Cerebellar cortex (tissue), 1 donor: ENCODE measurements at places on chromosomes 12 and 14.
A peak's percentile ranks its signal among the peaks of the same experiment; 100 is the strongest.

DNA sequence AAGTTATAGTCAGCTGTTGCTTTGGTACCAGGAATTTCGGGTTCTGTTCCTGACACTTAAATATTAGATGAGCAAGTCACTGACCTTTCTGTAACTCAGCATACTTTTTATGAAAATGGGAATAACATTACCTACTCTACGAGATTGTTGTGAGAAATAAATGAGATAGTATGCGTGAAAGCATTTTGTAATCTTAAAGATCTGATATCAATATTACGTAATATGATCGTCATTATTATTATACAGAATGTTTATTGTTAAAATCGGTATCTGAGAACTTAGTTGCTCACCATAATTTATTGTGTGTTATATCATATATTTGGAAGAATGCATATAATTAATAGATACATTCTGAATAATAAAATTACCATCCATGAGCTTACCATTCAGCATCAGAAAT, 6.1 kb upstream of the NECAP1 start:
- DNase-seq, result no peak

DNA sequence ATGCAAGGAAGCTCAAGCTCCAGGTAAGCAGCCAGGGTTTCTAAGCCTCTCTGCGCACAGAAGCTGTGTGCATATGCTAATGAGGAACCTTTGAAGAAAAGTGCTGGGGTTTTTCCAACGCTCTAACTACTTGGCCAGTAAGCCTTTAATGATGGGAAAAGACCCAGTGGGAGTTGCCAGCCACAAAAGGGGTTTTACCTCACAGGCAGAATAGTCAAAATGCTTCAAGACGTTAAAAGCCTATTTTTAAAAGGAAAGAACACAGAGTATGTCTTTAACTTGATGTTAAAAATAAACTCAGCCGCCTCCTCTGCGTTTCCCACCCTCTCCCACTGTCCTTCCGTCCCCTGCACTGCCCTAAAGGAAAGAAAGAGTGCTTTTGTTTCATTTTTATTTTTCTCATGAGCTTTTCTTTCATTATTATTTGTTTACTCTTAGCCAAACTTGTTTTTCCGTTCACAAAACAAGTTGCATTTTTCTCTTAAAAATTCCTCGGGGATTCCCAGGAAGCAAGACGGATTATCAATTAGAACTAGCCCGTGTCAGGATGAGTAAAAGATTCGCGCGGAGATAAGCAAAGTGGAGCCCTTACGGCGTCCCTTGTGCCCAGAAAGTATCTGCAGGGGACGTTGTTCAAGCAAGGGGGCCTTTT, 209.8 kb upstream of the NUDT4 start:
- DNase-seq, result no peak

GRCh38 chr14:69321601-69322330, 61.8 kb downstream of the GALNT16 start:
- no peak for DNase-seq

GRCh38 chr14:77194706-77195105, 13.1 kb downstream of the TMEM63C start:
- DNase-seq, result no peak

- no peak for DNase-seq
These were observed 27.5 kb downstream of the CMKLR1 start for GRCh38 chr12:108311605-108312004.

GRCh38 chr12:127803545-127803944, 463.4 kb upstream of the TMEM132C start:
- peak; percentile 77 for DNase-seq

DNA sequence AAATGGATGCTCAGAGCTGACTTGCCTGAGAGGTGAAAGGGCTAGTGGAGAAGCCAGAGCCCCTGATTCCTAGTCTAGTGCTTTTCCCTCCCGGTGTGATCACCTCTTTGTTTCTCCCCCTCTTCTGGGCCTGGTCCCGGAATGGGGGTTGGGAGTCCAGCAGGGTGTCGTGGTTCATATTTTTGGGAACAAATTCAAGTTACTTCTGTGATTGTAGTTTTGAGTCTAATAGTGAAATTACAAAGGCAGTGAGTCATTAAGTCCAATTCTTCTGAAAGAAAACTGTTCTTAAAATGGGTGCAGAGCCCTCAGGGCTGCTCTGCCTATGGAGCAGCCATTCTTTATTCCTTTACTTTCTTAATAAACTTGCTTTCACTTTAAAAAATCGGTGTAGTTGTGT, 7.6 kb downstream of the SUSD6 start:
- no peak for DNase-seq

GRCh38 chr14:59292028-59292427, 103.6 kb downstream of the DAAM1 start:
- DNase-seq, result no peak

DNA sequence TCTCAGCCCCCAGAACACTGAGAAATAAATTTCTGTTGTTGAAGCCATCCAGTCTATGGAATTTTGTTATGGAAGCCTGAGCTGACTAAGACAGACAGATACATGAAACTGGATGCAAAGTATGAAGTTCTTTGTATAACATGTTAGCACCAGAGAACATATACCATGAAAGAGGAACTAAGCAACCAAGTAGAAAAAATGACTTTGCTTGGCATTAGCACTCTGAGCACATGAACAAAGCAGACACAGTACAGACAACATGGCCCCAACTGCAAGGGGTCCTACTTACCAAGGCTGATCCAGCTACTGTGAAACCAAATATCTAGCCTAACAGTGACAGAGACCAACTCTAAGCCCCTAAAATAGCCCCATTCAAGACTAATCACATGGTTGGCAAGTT, 13.8 kb downstream of the EXOC5 start:
- DNase-seq, result no peak

GRCh38 chr12:56034586-56035332, 7.0 kb upstream of the RPS26 start:
- no peak for DNase-seq

DNA sequence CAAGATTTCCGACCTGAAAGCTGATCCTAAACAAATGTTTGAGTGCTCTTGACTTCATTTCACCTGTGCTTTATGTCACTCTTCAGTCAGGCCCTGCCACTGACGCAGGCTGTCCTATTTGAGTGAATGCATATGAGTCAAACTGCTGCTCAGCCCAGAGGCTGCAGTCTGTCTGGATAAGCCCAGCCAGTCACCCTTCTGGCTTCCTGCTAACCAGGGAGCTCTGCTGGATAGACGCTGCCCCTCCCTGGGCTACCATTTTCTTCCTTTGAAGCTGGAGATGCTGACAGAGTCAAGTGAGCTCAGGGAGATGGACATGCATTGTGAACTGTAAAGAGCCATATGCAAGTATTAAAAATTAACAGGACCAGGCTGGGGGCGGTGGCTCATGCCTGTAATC, 5.1 kb upstream of the TUNAR start:
- no peak for DNase-seq

DNA sequence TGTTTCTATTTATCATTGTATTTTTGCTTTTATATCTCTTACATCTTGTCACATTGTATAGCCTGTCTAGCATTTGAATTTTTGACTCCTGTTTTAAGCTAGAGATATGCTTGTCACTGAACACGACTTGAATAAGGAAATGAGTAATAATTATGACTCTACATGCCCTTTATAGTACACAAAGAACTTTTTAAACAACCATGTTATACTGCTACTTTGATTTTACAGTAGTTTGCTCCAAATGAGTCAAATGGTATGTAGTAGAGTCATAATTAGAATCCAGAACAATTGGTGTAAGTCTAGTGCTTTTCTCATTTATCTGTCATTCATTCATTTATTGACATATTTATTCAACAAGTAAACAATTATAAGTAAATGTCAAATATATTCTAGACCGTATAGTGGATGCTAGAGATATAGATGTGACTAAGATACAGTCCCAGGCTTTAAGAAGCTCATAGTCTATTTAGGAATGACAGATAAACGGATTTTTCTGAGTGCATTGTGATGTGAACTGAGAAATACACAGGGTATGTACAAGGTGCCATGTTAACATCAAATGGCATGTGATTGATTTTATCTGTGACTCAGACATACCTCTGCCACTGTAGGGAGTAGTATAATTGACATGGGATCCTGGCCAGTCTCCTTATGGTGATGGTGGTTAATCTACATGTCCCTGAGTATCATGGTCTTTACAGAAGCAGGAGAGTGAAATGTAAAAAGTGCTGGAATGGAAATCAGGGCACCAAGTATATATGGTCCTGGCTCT, 799.7 kb downstream of the DIO2 start:
- no peak for DNase-seq

- no peak for DNase-seq
These were observed 99.2 kb downstream of the EML1 start for GRCh38 chr14:99892406-99892805.

DNA sequence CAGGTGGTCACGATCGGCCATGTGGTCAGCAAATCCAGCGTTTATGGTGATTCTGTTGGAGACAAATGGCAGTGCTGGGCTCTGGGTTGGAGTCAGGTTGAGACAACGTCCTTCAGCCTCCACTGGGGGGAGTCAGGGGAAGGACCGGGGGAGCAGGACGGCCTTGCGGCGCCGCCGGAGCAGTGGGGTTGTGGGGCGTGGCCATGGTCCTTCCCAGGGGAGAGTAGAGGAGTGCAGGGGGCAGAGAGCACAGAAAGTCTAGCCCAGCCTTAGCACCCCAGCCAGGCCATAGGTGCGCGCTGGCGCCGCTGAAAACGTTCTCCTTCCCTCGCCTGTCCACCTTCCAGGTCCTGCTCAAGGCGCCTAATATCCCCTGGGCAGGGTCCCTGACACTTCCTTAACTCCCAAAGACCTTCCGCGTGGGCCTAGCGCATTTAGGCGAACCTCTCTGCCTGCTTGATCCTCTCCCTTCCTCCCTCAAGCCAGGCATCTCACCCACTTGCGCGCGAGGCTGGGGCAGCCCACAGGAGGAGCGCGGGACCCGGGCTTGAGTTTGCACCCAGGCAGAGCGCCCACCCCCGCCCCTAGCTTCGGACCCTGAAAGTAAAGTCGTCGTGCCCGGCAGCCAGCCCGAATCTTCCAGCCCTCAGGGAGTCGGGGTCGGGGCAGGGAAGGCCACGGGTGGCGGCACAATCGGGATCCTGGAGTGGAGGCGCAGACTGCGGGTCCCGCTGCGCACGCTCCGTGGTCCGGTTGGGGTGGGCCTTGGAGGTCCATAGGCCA, 3.1 kb upstream of the KIF26A start:
- DNase-seq, result no peak

GRCh38 chr14:91229005-91229382, 15.5 kb downstream of the GPR68 start:
- DNase-seq, result no peak

DNA sequence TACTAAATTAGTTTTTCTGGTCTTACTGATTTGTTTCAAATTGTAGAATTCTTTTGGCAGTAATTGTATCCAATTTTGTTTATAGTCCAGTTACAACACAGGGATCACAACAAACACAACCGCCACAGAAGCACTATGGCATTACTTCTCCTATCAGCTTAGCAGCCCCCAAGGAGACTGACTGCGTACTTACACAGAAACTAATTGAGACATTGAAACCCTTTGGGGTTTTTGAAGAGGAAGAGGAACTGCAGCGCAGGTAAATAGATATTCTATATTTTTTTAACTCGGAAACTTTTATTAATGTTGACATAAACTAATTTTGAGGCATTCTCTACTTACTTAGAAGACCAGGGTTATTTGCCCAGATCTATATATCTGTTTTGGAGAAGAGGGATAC, 17.8 kb downstream of the PAPOLA start:
- DNase-seq, result no peak

DNA sequence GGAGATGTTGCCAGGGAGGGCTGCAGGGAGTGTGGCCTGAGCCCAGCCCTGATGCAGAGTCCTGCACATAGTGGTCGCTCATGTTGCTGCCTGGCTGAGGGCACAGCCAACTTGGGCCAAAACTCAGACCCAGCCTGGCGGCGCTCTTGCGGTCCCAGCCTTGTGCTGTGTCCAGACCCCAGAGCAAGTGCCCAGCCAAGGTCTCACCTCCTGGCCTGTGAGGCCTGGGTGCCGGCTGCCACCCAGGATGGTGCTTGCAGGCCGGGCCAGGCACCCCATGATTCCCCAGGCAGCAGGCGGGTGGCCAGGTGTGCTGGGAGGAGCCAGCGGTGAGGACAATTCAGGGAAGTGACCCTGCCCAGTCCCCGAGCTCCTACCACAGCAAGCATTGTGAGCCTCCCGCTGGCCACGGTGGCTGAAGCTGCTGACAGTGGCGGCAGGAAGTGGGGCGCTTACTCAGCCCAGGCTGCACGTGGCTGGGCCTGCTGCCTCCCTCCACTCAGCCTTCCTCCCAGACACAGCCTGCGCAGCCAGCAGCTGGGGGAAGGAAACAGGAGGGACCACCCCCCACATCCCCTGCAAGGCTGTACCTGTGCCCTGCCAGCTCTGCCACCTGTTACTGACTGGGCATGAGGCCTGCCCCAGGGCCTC, 17.7 kb upstream of the PGF start:
- no peak for DNase-seq

GRCh38 chr12:25155022-25155576, 39.9 kb downstream of the DNAI7 start:
- peak; percentile 18 for DNase-seq

DNA sequence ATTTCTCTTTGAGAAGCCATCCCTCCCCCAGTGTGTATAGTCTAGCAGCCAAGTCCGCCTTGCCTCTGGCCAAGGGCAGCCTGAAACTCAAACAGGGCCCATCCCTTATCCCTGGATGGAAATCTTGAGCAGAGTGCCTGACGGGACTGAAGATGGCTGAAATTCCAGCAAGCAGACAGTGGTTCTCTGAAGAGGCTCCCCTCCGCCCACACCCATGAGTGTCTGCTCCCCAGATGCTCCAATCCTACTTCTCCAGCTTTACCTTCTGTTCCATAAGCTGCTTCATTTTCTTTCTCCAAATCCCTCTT, 396.2 kb downstream of the NUAK1 start:
- no peak for DNase-seq
